ENCODE measurements at places on chromosomes 2 and 18.

GRCh38 chr18:910247-910646, 5.6 kb downstream of the ADCYAP1 start:
- DNase-seq: no peak

GRCh38 chr2:175143191-175143590, 24.8 kb downstream of the ATF2 start:
- no peak for DNase-seq

DNA sequence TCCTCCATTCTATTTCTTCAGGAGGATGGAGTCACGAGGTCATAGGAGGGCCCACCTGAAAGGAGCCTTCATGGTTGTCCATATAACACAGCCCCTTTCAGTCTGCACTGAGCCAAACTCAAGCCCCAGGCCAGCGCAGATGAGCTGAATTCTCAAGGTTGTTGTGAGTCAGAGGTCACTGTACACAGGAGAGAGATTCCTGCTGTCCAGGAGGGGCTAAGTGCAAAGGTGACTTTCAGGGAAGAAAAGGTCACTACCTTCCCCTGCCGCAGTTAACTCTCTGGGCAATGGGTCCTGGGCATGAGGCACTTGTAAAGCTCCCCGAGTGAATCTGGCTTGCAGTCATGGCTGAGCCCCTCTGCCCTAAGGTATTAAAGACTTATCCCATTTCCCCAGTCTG, 150.7 kb downstream of the CTIF start:
- no peak for DNase-seq

- DNase-seq: no peak
These were observed 261.7 kb upstream of the SLC39A10 start for GRCh38 chr2:195395362-195395761.

- DNase-seq: no peak
These were observed 68.3 kb downstream of the CD28 start for GRCh38 chr2:203774760-203775159.

- DNase-seq: no peak
These were observed 37.6 kb downstream of the TEX51 start for GRCh38 chr2:126936219-126936723.

DNA sequence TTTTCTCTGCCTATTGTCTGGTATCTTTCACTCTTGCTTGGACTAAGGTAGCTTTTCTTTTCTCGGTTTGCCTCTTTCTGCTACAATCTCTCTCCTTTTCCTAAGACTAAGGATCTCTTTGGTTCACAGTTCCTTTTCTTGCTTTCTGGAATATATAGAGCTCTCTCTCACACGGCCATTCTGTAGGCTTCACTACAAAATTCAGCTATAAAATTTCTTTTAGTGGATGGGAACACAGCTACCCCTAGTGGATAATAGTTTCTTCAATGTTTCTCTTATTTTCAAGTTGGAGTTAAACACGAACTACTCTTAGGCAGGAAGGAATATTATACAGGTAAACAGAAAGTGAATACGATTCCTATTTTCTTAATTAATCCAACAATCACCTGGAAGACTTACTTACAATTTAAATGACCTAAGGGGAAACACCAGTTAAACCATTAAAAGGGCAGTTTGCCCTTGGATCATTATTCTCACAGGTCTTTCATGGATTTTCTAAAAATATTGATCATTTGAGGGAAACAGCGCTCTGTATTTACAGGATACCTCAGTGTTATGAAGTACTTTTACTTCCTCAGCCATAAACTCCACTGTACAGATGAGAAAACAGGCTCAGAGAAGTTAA, 140.5 kb downstream of the LRP2 start:
- DNase-seq: no peak

DNA sequence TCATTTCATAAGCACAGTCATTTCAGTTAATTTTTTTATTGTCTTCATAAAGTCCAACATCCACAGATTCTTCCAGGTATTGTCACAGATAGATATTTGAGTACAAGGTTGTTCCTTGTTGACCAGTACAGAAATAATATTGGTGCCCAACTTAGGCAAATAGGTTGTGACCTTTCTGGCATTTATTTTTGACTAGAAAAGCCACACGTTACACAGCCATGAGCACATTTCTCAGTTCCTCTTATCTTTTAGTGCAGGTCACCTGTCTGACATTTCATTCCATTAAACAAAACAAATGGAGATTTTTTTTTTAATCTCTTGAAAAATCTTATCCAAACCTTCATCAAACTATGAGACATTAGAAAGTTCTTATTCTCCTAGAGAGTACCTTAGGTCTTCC, 428.8 kb downstream of the ZNF521 start:
- DNase-seq: no peak

- DNase-seq: no peak
These were observed 7.0 kb downstream of the ZEB2 start for GRCh38 chr2:144512891-144513351.

DNA sequence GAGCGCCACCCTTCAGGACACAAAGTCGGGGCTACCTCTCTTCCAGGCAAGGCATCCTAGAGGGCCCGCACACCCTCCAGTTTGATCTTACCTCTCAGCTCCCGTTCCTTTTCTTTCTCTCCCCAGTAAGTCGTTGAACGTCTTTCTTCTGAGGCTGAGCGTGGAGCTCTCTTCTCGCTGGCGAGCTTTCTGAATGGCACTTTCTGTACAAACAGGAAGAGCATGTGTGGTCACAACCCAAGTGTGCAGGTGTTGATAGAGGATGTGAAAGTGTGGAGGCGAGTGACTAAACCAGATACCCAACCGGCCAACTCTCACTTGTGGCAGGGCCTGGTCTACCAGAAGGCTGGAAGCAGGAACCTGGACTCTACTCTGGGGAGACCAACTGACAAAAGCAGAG, at the start of gene AFF3:
Gene AFF3, minus strand, starts transcription at position 198 of the 400 bp plus-strand sequence. CDS start 38,136 bp downstream, outside the sequence.
- DNase-seq: no peak

DNA sequence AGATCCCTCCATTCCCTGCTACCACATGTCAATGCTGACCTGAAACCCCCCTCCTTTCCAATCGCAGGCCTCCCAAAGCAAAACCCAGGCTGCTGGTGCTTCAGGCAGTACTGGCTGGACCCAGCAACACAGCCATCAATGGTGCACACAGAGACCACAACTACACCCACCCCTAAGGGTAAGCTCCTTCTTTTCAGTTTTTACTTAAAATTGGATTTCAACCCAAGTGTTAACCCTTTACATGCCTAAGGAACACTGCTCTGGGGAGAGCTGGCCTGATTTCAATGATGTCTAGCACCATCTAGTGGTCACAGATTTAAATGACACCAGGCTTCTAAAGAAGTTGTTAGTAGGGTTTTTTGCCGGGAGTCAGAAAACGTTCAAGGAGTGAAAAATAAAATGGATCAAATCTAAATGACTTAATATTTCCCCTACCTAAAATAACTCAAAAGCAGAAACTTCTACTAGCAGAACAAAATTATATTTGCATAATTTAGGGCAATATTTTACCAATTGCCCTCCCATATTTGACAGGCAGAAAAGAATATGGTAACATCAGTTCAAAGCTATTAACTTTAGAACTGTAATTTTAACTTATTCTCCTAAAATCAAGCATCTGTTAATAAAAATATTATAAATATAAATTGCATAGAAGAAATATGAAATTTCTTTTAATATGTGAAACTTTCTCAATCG, 24.6 kb downstream of the FECH start:
- no peak for DNase-seq

DNA sequence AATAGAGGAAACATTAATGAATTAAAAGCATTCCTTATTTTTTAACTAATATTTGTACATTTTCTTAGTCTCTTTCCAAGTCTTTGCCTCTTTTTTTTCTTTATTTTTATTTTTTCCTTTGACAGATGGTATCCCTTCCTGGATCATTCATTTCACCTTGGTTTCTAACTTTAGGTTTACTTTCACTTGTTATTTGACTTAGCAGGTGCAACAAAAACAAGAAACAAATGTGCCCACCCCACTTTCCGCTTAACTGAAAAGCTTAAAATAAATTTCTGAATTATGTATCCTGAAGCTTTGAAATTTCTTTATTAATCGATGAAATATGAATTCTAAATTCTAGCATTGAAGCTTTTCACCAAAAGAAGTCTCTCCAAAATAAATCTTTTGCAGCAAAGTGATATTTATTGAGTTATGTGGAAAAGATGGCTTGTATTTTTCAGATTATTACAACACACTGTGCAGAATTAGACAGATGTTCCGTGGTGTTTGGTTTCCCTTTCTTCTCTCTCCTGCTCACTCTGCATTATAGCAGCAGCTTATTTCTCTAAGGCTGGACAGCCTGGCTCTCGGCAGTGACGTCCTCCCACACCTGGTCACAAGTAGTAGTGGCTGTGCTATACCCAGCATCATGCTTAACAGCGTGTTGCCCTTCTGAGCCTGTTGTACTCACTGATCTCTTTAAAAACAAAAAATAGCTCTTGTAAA, 99.1 kb upstream of the ZNF397 start:
- no peak for DNase-seq

DNA sequence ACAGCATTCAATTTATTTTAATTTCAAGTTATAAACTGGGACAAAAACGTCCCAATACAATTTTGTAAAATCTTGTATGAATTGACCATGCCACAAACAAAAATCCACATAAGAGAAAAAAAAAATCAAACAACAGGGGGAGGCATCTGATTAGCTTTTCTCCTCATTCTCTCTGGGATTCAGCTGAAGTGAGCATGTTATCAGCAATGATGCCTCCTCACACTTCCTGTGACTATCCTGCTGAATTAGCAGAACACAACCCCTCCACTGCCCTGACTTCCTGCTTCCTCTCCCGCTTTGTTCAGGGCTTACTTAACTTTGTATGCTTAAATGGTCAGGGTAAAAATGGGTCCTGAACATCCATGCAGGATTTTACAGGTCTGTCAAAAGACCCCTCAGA, 132.2 kb upstream of the ITGB6 start:
- DNase-seq: no peak

DNA sequence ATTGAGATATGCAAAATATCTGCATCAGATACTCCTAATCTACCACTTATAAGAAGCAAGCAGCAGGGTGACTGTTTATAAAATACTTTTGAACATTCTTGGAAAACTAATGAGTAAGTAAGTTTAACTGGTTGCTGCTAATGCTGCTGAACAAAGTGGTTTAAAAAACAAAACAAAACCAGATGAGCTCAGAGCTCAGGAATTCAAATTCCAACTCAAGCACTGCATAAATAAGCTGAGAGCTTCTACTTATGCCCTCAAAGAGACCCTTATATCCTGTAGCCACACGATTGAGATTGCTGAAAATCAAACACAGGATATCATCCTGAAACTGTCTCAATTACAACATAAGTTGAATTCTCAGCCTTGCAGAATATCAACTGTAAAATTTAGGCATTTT, 62.3 kb upstream of the NYAP2 start:
- DNase-seq: peak; percentile 4

DNA sequence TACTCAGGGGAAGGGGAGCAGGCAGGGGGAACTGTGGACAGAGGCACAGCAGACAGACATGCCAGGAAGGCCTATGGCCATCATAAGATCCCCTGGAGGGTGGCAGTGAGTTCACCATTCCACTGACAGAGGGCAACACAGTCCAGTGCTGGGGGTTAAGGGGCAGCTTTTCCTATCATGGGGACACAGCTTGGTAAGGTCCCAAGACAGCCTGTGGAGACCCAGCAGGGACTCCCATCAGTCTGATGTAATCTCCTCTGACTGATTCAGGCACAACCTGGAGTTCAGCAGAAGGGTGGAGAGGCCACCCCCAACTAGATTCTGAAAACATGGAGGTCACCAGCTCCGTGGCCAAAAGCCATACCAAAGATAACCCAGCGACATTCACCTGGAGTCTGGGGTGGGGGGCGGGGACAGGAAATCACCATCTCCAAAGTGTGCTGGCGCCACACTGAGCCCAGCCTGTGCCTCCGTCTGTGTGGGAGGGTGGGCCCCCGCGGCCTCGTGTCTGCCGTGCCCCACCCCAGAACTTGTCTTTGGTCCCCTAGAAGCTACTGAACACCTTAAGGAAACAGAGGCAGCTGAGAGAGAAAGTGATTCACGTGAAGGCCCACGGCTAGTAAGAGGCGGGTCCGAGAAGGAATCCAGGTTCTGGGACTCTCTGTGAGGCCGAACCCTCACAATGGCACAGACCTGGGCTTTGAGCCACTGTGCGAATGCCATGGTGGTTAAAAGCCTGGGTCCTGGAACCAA, 28.6 kb downstream of the DNMT3A start:
- no peak for DNase-seq

DNA sequence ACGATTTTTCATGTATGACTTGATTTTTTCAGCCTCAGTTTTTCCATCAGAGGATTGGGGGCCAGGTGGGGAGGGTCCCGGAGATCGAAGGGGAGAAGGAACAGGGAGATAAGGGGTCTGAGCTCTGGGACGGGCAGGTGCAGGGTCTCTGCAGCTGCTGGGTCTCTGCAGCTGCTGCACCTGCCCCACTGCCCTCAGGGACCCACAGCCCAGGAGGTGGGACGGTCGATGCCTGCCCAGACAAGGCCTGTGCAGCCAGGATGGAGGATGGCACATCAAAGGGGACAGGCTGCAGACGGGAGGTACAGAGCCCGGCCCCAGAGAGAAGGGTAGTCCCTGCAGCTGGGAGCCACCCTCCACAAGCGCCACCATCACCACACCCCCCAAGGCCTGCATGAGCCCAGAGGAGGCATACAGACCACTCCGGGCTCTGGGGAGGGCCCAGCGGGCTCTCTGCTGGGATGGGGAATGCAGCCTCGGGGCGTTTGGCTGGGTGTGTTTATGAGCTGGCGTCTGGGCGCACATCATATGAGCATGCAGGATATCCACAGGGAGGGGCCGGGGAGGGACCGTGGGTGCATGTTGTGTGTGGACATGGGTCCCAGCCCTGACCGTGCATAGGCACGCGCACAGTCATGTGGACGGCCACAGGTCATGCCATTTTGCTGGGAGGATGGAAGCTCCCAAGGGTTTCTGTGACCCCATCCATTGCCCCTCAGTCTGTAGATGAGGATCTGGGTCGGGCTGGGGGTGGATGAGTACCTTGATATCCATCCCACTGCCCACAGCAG, 34.9 kb upstream of the GPC1 start:
- DNase-seq: no peak

GRCh38 chr18:2896990-2897389, 50.2 kb downstream of the EMILIN2 start:
- DNase-seq: no peak

DNA sequence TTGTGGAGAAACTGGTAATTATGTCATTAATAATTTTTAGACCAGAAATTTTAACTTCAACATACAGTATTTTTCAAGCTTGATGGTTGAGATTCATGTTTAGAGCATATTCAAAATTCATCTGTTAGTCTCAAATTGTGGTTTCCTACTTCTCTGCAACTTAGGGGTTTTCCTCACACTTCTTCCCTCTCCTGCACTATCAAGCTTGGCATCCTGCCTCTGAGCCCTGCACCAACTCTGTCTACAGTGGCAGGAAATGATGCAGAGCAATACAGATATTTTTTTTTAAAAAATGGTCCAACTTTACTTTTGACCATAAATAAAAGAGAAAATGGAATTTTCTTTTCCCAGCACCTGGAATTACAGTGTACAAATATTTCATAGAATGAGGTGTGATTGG, 247.3 kb downstream of the NUP35 start:
- no peak for DNase-seq

GRCh38 chr18:50734342-50734741, 85.5 kb downstream of the MRO start:
- no peak for DNase-seq

GRCh38 chr2:629961-630360, 47.2 kb downstream of the TMEM18 start:
- DNase-seq: no peak

- no peak for DNase-seq
These were observed 24.1 kb downstream of the ANXA4 start for GRCh38 chr2:69766014-69766413.

GRCh38 chr2:45259138-45259537, 249.9 kb upstream of the SIX2 start:
- no peak for DNase-seq

Data from T1000 (cell line).